SW480 (cell line): ENCODE measurements at places on chromosomes 1 and 21.
A peak's percentile ranks its signal among the peaks of the same experiment; 100 is the strongest.

- no peak for DNase-seq
These were observed 53.9 kb downstream of the CASQ2 start for GRCh38 chr1:115714572-115715141.

DNA sequence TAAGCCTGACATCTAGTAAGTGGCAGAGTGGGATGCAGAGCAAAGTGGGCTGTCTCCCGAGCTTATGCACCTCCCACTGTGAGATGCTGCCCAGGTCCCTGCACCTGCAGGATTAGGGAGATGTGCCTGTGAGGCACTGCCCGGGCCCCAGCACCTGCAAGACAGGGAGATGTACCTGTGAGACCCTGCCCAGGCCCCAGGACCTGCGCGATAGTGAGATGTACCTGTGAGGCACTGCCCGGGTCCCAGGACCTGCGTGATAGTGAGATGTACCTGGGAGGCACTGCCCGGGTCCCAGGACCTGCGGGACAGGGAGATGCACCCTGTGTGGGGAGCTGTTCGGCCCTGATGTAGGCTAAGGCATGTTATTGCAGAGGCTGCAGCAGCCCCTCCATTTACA lies 622.8 kb downstream of the PTPRU start:
- DNase-seq: no peak

GRCh38 chr1:205504311-205505075 lies at the start of gene CDK18:
CDK18 (plus strand) TSS chr1:205504669; CDS start chr1:205523168, 18,499 bp downstream.
- DNase-seq: peak; percentile 64

DNA sequence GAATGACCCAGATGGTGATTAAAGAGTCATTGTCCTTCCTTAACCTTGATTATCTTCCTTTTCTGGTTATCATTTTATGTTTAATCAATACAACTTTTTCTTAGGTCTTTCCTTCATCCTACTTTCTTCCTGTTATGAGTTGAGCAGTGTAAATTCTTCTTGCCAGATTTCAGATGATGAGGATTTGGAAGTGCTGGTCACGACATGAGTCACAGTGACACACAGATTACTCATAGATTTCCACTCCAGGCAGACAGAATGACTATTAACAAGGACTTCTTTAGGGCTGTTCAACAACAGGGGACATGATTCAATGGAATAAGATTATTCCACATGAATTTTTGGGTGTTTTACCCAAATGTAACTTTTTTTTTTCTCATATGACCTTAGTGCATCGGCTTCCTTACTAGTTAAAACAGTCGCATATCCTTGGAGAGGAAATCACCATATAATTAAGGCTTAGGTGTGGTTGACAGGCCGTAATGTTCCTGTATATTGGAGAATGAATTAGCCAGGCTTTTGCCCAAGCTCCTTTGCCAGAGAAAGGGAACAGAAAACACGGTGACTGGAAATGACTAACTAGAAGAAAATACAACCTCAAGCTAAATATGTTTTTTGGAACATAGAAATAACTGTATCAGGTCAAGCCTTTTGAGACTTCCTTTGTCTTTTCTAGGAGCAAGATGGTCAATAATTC lies 44.2 kb downstream of the PRRX1 start:
- DNase-seq: peak; percentile 80

DNA sequence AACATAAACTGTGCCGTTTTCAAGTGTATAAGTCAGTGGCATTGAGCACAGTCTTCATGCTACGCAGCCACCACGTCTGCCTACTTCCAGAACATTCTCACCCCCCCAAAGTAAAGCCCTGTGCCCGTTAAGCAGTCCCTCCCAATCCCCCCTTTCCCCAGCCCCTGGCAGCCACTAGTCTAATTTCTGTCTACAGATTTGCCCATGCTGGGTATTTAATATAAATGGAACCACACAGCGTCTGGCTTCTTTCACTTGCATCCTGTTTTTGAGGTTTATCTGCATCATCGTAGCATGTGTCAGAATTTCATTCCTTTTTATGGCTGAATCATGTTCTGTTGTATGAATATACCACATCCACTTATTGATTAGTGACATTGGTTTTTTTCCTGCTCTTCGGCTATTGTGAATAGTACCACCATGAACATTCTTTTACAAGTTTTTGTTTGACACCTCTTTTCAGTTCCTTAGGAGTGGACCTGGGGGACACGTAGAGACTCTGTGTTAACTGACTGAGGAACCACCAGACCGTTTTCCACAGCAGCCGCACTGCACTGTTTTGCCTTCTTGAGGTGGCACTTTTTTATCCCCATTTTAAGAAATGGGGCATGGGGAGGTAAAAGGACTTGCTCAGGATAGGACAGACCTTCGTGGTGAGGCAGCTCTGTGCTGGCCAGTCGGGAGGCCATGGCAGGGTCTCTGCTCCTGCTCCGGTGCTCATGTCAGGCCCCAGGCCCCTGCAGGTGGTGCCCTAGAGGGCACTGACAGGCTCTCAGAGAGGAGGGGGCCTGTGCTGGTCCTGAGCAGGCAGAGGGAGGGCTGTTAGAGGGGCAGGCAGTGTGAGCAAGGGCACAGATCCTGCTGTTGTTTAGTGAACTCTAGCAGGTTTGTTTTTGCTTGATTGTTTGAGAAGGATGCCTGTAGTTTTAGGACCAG lies 123.8 kb downstream of the PCBP3 start:
- DNase-seq: no peak

- no peak for DNase-seq
These were observed 329.4 kb upstream of the CHRM3 start for GRCh38 chr1:239056940-239057339.

- DNase-seq: no peak
These were observed 138.2 kb downstream of the AJAP1 start for GRCh38 chr1:4792565-4792964.

- DNase-seq: no peak
These were observed 116.0 kb downstream of the ESRRG start for GRCh38 chr1:216607067-216607697.

GRCh38 chr1:150505431-150505830 lies 2.5 kb upstream of the ECM1 start:
- no peak for DNase-seq

DNA sequence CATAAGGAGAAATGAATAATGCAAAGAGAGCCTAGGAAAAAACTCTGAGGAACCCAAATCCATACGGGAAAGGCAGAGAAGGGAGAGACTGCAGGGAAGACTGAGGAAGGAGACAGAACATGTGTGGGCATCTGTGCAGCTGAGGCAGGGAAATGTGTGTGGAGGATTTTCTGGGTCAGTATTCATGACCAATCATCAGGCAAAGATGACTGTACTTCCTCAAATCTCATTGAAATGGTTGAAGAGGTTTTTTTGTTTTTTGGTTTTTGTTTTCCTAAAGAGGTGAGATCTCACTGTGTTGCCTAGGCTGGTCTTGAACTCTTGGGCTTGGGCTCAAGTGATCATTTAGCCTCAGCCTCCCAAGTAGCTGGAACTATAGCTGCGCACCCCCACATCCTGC lies 15.7 kb downstream of the DIP2A start:
- DNase-seq: no peak
